ENCODE measurements at places on chromosomes 2 and 18.

DNA sequence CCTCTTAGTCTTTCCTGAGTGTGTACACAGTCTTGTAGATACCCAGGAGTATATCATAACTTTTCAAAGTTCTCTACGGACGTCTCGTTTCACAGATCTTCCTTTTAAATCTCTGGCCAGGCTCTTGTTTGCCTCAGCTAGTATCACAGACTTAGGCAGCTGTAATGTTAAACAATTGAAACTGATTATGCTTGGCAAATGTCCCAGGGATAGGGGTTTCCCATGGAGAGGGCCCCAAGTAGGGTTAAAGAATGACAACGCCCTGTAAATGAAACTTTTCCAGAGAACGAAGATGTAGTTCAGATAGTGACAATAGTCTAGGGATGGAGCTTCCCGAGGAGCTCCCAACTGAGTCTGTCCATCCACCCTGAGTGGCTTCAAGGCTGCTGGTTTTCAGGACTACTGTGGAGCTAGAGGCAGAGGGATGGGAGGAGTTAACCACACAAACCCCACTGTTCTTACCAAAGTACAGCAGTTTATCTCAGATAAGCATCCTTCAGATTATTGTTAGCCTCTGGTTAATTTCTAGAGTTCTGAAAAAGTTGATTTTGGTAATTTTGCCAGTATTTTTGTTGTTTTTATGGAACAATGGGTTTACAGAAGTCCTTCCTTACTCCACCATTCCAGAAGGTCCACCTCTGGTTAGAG is 9.1 kb downstream of the NEURL3 start:
- DNase-seq: no peak

DNA sequence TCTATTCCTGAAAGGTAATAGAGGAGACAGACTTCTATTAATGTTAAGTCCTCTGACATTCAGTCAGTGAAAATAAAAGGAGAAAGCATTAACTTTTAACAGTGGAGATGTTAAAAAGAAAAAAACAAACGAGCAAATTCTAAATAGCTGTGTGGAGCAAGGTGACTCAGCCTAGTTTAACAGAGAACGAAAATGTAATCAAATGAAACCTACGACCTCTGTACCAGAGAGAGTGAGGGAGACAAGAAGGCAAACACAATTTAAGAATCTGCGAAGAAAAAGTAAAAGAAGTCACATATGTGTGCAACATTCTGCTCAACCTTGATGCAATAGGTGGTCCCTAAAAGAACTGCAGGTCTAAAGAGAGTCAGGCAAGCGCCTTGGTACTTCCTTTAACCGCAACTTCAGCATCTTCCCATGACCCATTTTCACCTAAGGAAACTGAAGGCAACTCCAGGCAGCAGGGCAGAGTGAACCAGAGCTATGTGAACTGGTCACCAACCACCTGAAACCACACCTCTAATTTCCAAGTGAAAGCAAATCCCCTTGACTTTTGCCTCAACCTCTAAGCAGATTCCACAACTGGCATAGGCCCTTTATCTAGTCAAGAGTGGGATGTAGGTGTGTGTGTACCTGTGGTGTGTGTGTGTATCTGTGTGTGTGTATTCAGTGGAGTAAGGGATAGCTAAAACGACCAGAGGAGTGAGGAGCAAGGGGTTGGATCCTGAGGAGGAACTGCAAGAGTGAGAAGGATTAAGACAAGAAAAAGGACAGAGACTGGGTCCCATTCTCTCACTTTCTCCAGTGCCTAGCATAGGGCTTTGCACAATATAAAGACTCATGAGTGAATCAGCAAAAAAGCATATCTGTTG is 43.0 kb downstream of the FIGN start:
- no peak for DNase-seq

- DNase-seq: no peak
Observed at GRCh38 chr2:227510620-227510958, 38.6 kb downstream of the AGFG1 start.

GRCh38 chr18:58308463-58308862 is 264.4 kb downstream of the NEDD4L start:
- no peak for DNase-seq

DNA sequence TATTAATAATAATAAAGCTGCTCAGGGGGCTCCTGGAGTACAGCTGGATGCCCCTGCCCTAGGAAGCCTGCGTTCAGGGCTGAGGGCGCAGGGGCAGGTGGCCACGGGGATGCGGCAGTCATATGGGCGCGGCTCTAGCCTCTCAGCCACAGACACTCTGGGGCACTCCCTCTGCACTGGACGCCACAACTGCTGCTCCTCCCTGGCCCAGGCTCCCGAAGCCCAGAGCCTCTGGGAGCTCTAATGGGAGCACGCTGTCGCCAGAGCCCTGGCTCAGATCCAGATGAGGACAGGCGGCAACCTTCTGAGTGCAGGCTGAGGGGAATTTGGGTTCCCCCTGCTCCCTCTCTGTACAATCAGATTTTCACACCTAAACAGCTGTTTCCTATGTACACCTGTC is 93.6 kb downstream of the MTCL1 start:
- no peak for DNase-seq

DNA sequence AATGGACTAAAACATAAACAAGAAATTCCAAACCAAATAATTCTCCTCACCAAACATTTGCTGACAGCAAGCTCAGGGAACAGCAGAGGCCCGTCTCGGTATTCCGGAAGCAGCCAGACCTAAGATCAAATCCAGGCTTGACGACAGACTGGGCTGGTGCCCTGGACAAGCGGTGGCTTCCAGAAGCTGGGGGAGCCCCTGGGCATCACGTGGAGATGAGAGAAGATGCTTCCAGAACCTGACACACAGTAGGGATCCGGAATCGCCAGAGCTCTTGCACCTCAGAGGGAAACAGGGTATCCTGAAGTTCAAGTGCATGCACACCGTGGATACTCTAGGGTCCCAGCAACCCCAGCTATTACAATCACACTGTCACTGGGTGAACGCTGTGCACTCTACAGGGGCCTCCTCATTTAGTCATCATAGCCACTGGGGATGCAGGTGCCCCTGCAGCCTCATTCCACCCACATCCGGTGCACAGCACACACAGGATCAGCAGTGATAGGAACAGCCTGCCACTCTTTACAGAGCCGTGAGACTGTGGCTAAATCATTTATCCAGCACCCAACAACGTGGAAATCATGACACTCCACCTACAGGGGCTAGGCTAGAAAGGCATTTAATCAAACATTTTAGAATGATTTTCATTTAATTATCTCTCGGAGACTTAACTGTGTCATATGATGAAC is 102.6 kb downstream of the HDAC4 start:
- DNase-seq: no peak

DNA sequence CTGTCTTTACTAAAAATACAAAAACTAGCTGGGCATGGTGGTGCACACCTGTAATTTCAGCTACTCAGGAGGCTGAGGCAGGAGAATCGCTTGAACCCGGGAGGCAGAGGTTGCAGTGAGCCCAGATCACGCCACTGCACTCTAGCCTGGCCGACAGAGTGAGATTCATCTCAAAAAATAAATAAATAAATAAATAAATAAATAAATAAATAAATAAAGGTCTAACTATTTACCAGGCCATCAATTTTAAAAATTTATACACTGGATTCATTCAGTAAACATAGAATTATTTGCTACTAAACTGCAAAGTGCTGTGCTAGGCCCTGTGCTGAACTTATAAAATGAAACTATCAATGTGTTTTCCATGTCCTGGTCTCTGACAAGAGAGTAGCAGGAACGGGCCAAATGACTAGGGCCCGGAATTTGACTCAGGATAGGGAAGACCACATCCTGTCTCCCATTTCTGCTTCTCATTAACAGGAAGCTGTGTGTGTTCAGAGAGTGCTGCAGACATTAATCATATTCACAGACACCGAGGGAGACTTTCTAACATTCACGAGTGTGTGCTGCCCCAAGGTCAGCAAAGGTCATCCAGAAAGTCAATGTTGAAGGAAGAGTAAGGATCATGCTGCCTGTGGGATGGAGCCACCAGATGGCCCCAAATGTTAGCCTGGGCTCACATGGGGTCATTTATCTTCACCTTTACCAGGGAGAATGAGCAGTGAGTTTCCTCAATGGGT is 95.8 kb downstream of the SPP2 start:
- no peak for DNase-seq

DNA sequence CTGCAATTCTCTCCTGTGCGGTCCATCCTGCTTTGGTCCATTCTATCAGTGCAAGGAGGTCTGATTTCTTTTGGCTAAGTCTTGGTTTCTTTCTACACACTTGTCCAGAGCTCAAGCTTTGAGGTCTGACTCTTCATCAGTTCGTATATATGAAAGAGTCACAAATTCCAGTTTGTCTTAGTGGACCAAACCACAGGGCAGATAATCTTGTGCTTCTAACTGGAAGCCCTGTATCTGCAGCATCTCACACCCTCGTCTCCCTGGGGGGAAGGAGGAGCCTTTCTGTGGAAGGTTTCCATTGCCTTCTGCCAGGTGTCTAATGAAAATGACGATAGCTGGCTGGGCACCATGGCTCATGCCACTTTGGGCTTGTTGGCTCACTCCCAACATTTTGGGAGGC is 148.5 kb downstream of the SPP2 start:
- no peak for DNase-seq

DNA sequence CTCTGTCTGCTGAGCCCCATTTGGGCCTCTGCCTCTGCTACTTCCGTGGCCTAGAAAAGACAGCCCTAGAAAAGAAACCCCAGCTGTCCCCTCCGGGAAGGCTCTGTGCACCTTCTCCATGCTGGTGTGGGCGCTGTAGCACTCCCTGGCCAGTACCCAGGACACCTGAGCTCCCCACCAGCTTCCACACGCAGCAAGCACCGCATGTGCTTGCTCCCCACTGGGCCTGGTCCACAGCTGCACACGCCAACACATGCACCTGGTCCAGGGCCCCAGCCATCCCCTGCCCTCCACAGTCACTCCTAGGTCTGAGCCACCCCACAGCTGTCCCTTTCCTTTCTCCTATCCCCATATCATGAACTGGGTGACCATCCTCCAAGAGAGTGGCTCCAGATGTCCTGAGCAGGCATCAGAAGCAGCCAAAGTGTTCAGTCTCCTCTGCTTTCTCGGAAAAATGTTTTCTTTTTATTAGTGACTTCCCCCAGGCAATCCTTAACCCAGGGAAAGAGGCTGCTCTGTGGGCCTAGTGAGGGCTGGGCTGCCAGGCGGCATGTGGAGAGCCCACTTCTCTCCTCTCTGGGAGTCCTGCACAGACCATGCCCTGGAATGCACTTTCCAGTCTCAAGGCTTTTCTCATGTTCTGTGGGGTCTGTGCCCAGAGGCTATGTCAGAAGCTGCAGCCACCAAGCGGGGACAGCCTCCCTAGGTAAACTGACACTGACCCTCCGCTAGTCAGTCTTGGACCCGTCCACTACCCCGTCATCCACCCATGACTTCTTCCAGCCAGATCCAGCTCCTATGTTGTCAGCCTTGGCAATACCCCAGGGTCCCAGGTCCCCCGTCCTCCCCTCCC is 133.7 kb downstream of the KLHL29 start:
- DNase-seq: no peak

DNA sequence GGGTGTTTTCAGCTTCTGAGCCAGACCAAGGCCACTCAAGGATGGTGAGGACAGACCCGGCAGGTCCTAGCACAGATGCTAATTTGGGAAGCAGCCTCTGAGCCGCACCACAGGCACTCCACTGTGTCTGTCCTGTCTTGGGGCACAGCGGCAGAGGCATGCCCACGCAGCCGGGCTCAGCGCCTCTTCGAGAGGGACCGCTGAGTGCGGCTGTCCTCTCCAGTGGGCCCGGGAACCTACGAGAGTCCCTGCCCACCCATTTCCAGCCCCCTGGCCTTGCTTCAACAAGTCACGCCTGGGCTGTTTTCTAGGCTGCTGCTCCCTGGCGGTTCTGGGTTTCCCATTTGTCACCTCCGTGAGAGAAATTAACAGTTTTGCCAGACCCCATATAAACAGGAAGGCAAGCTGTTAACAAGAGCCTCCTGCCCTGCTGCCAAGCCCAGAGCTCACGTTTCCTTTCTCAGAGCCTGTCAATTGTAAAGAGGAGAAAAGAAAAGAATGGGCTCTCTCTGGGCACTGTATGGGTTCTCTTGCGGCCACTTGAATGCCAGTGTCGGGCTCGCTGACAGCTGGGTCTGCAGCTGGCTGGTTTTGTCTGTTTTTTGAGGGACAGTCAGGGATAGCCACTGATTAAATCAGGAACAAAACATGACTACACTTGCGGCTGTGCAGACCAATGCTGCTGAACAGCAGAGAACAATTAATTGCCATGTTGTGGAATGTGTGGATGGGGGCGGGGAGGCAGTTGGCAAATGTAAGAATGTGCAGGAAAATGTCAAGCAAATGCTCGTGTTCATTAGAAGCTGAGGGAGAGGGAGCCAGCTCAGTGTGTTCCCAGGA is 30.6 kb downstream of the TMEM17 start:
- no peak for DNase-seq

GRCh38 chr2:224890372-224890771 is 151.9 kb downstream of the DOCK10 start:
- DNase-seq: no peak

- no peak for DNase-seq
Observed at GRCh38 chr2:60794271-60794863, 38.3 kb downstream of the PAPOLG start.

DNA sequence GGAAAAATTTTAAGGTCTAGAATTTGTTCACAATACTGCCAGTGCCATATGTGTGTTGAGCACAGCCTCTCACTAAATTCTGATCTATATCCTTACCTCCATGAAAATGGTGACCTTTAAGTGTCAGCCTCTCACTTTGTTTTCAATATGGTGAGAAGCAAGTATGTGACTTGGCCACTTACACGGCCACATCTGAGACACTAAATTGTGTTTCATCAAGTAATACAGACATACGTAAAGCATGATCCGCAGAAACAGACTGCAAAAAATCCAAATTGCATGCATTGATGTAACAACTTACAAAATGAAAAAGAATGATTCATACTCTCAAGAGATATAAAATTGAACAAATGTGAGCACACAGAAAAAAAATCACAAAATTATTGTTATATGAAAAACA is 55.2 kb upstream of the UGP2 start:
- no peak for DNase-seq

DNA sequence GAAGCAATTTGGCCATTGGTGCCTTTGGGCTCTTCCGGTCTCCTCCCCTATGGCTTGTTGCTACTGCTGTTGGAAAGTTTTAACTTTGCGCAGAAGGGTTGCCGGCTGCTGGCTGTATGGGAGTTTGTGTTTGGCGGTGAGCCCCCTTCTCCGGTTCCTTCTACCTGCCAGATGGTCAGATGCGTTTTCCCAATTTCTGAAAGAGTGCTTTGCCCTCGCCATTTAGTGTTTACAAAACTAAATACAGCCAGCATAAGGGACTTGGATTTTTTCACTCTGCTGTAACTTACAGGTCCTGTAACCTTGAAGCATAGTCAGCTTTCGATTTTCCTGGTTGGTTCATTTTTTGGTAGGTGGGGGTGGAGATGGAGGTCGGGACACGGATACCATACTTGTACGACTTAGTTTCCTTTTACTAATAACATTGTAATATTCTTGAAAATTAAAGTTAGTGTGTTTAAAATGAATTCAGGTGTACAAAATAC is 604 bp downstream of the COQ10B start:
- no peak for DNase-seq

GRCh38 chr18:35083174-35083712 is 42.0 kb downstream of the MAPRE2 start:
- DNase-seq: no peak

DNA sequence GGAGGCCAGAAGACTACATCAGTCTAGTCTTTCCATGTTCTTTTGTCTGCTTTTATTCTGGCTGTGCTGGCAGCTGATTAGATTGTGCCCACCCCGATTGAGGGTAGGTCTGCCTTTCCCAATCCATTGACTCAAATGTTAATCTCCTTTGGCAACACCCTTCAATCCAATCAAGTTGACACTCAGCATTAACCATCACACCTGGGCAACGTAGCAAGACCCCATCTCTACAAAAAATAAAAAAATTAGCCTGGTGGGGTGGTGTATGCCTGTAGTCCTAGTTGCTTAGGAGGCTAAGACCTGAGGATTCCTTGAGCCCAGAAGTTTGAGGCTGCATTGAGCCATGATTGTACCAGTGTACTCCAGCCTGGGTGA is 33.5 kb downstream of the EML4 start:
- no peak for DNase-seq

Measured in NCI-H187 treated with DMSO at 0.1 percent for 48 hours (cell line).